Gastroesophageal sphincter (tissue), 4 donors: ENCODE measurements at places on chromosomes 13 and 19. TPM values are rescaled to one million over a fixed set of nuclear protein-coding genes. Genes with fewer than 3 reads are reported as not detected.

Gene OVOL3
- not detected for total RNA-seq

Gene PEAK3
- not detected for total RNA-seq

Gene PINLYP
- 2.3 TPM for total RNA-seq

- no peaks in the 10 kb centered on the region for H3K4me1 ChIP-seq
- no peak overlapping the region for H3K4me3 ChIP-seq
- ATAC-seq, result no peak
- H3K27ac ChIP-seq, result no peak overlapping the region
Measured at GRCh38 chr13:26075498-26075897, 23.7 kb upstream of the SHISA2 start.

- no peaks in the 10 kb centered on the region for H3K36me3 ChIP-seq
- H3K4me3 ChIP-seq, result no peak overlapping the region
- ATAC-seq, result no peak
- no peak overlapping the region for H3K27ac ChIP-seq
- H3K27me3 ChIP-seq, result no peaks in the 10 kb centered on the region
Measured at GRCh38 chr13:47865883-47866282, 135.2 kb downstream of the SUCLA2 start.

GRCh38 chr19:38875656-38876395 is 2.2 kb downstream of the RINL start:
- H3K4me3 ChIP-seq, result no peak overlapping the region
- H3K27me3 ChIP-seq, result no peaks in the 10 kb centered on the region
- no peak overlapping the region for H3K27ac ChIP-seq
- peaks cover 24% of the 10 kb centered on the region for H3K36me3 ChIP-seq

DNA sequence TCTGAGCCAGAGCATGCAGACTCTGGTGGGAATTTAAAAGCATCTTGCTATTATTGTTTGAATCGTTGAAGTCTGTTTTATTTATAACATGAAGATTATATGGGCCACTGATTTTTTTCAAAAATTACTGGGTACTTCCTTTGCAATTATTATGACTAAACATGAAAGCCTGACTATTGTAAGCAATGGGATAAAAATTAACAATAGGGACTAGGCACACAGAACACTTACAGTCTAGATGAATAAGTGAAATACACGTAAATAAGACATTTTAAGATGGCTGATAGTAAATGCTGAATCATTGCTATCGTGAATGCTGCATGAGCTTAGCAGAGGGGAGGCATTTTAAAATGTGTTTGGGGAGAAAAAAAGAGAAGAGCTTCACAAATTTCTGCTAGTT is 81.0 kb upstream of the MAB21L1 start:
- H3K27ac ChIP-seq, result no peak overlapping the region
- no peak for ATAC-seq

GRCh38 chr13:23466144-23467002 is 32.9 kb upstream of the SACS start:
- H3K27me3 ChIP-seq, result no peaks in the 10 kb centered on the region
- H3K4me1 ChIP-seq, result peaks cover 2% of the 10 kb centered on the region
- peak overlapping the region; percentile 82 for H3K27ac ChIP-seq
- peak; percentile 91 for ATAC-seq
- H3K4me3 ChIP-seq, result peak overlapping the region; percentile 65

- H3K27me3 ChIP-seq, result no peaks in the 10 kb centered on the region
- no peak overlapping the region for H3K4me3 ChIP-seq
- no peaks in the 10 kb centered on the region for H3K4me1 ChIP-seq
- ATAC-seq, result no peak
- no peaks in the 10 kb centered on the region for H3K36me3 ChIP-seq
- no peak overlapping the region for H3K27ac ChIP-seq
Measured at GRCh38 chr19:36163813-36164212, 11.6 kb upstream of the COX7A1 start.
